ENCODE measurements at places on chromosomes 4 and X. TPM values are rescaled to one million over a fixed set of nuclear protein-coding genes. Genes with fewer than 3 reads are reported as not detected.

DNA sequence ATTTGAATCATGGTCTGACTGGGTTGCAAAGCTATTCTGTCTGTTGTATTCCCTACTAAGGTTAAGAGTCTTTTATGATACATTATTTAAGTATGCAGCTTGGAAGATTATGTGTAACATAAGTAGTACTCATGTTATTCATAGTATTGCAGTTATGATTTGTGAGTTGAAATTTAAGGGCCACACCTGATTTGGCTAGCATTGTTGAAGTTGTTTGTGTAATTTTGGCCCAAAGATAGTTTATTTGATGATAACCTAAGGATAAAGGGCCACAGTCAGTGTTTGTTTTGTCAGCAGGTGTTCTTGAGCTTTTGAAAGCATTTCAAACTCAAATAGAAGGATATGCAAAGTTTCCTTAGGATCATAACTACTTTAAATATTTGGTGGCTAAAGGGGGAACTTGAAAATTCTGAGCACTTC lies 38.9 kb downstream of the NUDT9 start:
- DNase-seq: no peak

DNA sequence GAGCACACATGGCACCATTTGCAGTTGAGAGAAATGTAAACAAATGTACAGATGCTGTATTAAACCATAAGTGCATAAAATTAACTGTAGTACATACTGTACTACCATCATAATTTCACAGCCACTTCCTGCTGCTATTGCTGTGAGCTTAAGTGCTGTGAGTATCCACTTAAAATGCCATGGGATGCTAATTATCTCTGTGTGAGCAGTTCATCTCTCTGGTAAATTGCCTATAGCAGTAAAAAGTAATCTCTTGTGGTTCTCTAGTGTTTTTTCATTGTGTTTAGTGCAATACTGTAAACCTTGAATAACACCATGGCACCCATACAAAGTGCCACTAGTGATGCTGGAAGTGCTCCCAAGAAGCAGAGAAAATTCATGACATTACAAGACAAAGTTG lies 9.9 kb upstream of the SCOC start:
- DNase-seq: no peak

MAGEE2 gene
- 0.13 TPM for total RNA-seq

HERC6 gene
- 18.3 TPM for total RNA-seq

DNA sequence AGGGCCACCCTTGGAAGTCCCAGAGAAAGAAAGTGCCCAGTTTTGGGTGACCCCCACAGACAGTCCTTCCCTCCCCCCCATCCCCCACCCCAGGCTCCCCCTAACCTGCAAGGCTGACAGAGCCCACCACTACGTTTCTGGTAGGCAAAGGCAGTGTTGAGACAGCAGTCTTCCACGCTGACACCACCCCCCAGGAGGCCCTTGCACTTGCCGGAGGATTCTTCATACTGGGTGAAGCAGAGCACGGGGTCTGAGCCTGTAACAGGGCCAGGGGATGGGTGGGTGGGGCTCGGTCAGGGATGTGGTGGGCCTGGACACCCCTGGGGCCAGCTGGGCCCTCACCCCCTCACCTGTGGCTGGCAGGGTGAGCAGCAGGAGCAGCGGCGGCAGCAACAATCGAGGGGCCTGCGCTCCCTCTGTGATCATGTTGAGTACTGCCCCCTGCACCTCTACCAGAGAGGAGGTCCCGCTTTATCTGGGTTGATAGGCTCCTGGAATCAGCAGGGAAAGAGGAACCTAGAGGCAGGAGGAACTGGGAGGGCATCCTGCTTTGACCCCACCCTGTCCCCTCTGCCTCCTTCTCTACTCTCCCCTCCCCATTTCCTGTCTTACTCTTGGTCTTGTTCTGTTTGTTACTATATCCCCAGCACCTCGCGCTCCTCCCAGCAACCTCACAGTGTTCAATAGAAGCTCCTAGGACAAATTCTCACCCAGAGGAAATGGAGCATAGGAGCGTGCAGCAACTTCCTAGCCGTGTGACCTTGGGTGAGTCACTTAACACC lies at the start of gene CFP:
Gene CFP (minus strand): TSS at position 512 of the 782 bp plus-strand sequence. CDS start 86 bp downstream, at position 426.
- no peak for DNase-seq

- no peak for DNase-seq
Observed at GRCh38 chr4:150215601-150216000, 137.4 kb downstream of the DCLK2 start.

SPACA5 gene
- total RNA-seq: not detected

DNA sequence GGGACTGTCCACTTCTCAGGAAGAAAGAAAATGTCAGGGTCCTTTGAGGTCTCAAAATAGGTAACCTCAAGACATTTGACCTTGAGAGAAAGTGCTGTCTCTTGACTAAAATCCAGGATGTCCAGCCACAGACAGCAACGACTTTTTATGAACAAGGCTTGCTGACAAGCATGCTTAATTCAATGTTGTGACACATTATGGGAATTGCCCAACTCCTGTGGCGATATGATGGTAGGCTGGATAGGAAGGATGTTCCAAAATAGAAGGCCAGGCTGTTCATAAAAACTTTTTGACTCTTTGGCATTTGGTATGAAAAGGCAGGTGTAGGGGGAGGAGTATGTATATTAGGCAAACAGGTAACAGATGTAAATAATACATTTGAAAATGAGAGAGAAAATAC lies 50.8 kb upstream of the EDNRA start:
- no peak for DNase-seq

GRCh38 chr4:175307326-175307725 lies 389.2 kb downstream of the ADAM29 start:
- no peak for DNase-seq

Measured in heart left ventricle (tissue), 16 donors.